ENCODE measurements at places on chromosomes 3 and 15.

DNA sequence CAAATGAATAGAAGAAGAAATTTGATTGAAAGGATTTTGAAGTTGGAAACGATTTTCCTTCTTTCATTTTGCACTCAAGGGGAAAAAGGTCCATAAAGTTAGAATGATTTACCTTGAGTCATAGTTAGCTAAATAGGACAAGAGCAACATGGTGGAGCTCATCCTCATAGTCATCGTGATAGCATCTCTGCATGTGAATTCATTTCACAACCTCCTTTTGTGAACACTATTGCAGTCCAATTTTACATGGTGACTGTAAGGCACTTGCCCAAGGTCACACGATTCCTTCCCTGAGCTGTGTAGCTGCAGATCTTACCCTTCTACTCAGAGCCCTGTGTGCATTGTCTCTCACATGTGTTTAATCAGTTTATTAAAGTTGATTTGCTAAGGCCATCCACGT is 359.8 kb upstream of the C2CD4B start:
- no peak for DNase-seq

DNA sequence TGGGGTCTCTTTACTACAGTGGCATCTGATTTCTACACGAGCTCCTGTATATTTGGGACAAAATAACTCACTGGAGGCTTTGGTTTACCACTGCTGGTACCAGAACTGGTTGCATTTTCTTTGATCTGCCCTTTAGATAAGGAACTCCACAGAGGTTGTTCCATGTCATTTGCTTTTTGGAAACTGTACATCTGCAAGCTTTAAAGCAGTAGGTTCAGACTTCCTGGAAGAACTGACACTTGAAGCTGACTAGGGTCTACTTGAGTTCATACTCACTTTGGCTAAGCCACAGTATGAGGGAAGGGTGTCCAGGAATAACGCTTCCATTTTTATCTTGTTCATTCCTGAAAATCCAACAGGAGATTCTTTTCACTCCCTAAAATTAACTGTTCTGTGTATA is 86.4 kb downstream of the WWTR1 start:
- no peak for DNase-seq

DNA sequence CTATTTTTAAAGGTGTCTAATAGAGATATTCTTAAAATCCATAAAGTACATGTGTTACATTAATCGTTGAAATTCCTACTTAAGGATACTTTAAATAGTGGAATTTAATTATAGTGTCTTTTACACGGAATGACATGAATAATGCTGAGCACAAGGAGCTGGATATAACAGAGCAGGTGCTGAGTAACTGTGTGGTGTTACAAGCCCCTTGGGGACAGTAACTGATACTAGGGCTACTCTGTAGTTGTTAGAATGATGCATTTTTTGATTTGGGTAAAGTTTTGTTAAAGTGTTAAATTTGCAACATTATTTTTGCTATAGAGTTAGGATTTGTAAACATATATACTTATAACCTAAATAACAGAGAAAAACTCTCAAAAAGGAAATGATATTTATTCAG is 1496.1 kb downstream of the OTOL1 start:
- no peak for DNase-seq

- DNase-seq: no peak
Observed at GRCh38 chr3:120407508-120408287, 43.1 kb downstream of the FSTL1 start.

DNA sequence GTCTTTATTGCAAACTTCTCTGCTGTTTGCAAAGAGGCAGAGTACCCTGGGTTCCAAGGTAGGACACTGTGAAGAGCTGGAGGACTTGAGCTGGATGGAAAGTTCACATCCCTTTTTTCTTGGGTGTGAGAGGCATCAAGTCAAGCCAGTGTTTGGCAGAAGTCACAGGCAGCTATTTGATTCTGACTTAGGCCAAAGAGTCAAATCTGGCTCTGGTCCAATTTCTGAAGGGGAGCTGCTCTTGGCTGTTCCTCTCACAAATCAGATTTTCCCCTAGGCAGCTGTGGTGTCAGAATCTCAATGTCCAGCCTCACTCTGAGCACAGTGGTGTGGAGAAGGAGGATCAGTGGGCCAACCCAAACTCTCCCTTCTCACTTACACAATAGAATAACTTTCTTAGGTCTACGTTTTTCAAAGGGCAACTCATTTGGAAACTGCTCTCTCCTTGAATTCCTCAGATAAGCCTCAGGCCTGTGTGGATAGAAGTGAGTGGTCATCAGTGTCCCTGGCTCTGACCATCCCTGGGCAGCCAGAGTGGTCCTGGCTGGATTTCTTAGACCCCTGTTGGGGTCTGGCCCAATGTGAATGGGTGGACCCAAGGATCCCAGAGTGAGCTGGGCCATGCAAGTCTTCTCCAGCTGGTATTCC is 18.2 kb upstream of the AMOTL2 start:
- DNase-seq: no peak

- DNase-seq: no peak
Observed at GRCh38 chr3:9211155-9211950, 38.1 kb downstream of the SRGAP3 start.

GRCh38 chr3:10715886-10716285 is 100.1 kb upstream of the SLC6A11 start:
- DNase-seq: no peak

DNA sequence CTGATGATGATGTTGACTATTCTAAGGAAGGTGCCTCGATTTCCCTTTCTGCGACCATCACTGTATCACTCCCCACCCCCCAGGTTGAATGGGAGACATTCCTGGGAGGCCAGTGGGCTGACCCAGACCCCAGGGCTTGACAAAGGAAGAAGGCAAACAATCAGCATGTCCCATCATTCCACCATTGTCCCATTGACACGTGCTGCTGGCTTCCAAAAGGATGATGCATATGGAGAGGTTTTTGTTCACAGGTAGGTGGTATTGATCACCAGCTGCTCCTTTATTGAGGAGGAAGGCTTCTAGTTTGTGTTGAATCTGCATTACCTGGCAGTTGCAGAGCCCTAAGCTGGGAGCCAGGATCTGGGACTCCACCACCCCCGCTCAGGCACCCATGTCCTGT is 30.4 kb downstream of the RASGRF1 start:
- no peak for DNase-seq

DNA sequence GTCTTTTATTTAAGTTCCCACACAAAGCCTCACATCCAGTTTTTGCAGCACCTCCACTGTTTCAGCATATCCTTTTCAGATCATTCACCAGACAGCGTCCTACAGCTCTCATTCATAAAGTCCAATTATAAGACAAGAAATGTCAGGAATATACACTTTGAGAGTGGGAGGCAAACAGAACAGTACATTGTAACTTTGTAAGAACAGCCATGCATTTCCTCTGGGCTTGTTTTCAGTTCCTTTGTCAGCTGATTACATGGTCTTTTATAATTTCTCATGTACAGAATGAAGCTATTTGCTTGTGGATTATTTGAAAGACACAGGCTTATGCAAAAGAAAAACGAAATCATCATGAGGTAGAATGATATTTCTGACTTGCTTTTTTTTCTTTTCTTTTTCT is 85.7 kb downstream of the SOX2 start:
- DNase-seq: no peak

DNA sequence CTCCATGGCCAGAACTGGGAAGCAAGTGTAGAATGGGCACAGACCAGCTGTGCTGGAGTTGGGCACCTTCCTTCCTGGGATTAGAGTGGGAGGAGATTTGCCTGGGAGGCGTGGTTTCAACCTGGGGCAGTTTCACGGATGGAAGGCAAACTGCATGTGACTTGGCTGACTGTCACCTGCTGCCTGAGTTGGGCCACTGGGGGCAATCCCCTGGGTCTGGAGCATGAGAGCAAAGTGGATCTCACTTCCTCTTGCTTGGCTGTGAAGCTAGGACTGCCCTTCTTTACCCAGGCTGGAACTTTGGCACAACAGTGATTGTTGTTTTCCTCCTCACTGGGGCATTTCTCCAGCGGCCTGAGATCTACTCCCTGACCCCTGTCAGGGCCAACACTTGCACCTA is 1247.0 kb upstream of the EPHA6 start:
- DNase-seq: no peak
